ENCODE measurements at places on chromosomes 6 and 20.

GRCh38 chr6:130426066-130426721 lies 60.4 kb downstream of the TMEM200A start:
- DNase-seq, result no peak

- DNase-seq, result no peak
Observed at GRCh38 chr20:1010659-1011058, 8.5 kb upstream of the RSPO4 start.

DNA sequence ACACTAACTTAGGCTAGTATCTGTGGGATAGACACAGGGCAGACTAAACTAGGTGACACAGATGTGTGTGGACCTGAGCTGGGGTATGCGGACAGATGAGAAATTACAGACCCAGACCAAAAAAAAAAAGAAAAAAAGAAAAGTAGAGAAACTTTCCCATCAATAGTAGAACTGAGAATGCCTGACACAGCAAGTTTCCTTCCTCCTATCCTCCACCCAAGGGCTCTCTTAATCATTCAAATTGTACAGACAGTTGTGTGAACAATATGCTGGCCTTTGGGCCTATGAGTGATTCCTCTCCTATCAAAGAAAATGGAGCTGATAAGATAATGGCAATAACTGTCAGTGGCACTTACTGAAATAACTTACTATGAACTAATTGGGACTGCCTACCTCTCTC lies 226.7 kb upstream of the PRDM1 start:
- no peak for DNase-seq

- DNase-seq, result no peak
Observed at GRCh38 chr6:51578362-51578761, 509.1 kb downstream of the PKHD1 start.

DNA sequence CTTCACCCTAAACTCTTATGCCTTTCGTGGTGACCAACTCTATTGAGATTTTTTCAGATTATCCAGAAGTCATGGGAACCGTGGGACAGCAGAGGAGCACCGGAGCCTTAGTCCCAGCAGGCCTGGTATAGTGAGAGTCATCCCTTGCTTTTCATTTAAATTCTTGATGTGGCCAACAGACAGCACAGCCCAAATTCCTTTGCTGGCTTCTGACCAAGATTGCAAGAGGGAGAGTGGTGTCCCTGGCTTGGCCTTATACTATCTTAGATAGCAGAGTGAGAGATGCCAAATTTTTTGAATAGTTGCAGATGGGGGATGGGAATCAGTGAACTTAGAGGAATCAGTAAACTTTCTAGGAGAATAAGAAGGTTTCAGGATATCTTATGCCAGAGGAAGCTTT lies 7.8 kb downstream of the STX11 start:
- DNase-seq, result no peak

- DNase-seq, result no peak
Observed at GRCh38 chr6:9028086-9028485, 592.7 kb upstream of the SLC35B3 start.

GRCh38 chr6:39791311-39791710 lies 865 bp upstream of the DAAM2 start:
- DNase-seq, result no peak

GRCh38 chr20:1173698-1174097 lies 11.1 kb downstream of the TMEM74B start:
- no peak for DNase-seq
